ENCODE measurements at places on chromosomes 3 and 15. TPM values are rescaled to one million over a fixed set of nuclear protein-coding genes. Genes with fewer than 3 reads are reported as not detected.

TERB2 gene
- not detected for total RNA-seq

ZNF80 gene
- total RNA-seq = not detected

CCDC13 gene
- total RNA-seq = not detected

KIF15 gene
- total RNA-seq = 8.8 TPM

TMCO5A gene
- not detected for total RNA-seq

SHF gene
- total RNA-seq = 2.6 TPM

THRB gene
- total RNA-seq = 0.33 TPM

DNAJC17 gene
- total RNA-seq = 22.2 TPM

WWTR1 gene
- total RNA-seq = 393 TPM

ISLR2 gene
- not detected for total RNA-seq

FSIP1 gene
- total RNA-seq = 0.98 TPM

TEX55 gene
- not detected for total RNA-seq

RGMA gene
- total RNA-seq = 0.10 TPM

HRH1 gene
- total RNA-seq = 16.7 TPM

ZNF639 gene
- total RNA-seq = 51.9 TPM

MYLK gene
- total RNA-seq = 22.5 TPM

CCDC39 gene
- total RNA-seq = not detected

C2CD4B gene
- total RNA-seq = 58.1 TPM

GAP43 gene
- total RNA-seq = not detected

ATP13A5 gene
- not detected for total RNA-seq

ZNF501 gene
- total RNA-seq = 4.6 TPM

ZNF35 gene
- 22.9 TPM for total RNA-seq

ZKSCAN7 gene
- total RNA-seq = 1.6 TPM

NMNAT3 gene
- 0.76 TPM for total RNA-seq

ALS2CL gene
- 8.8 TPM for total RNA-seq

ETV5 gene
- 55.9 TPM for total RNA-seq

EXD1 gene
- total RNA-seq = not detected

NAALADL2 gene
- 2.9 TPM for total RNA-seq

CPA3 gene
- total RNA-seq = 0.98 TPM

FILIP1L gene
- 30.1 TPM for total RNA-seq

ZNF502 gene
- 4.9 TPM for total RNA-seq

CNTN3 gene
- total RNA-seq = under 0.01 TPM

SRGAP3 gene
- total RNA-seq = 0.98 TPM

SENP5 gene
- total RNA-seq = 42.5 TPM

TMEM207 gene
- not detected for total RNA-seq

PLEKHO2 gene
- 43.7 TPM for total RNA-seq

GCNT3 gene
- total RNA-seq = not detected

CHRM5 gene
- total RNA-seq = not detected

PKM gene
- 1,388 TPM for total RNA-seq

TM6SF1 gene
- 26.3 TPM for total RNA-seq

Measured in vein endothelial cell (primary cell).